Bronchial epithelial cell (primary cell): ENCODE measurements at places on chromosomes 13 and 19. TPM values are rescaled to one million over a fixed set of nuclear protein-coding genes. Genes with fewer than 3 reads are reported as not detected.

Gene ZNF724
- 0.79 and 1.9 TPM in 2 replicates for total RNA-seq

Gene BICRA
- total RNA-seq: 2.9 and 4.5 TPM in 2 replicates

Gene ADM5
- 0.13 and 0.53 TPM in 2 replicates for total RNA-seq

Gene ZNF493
- 9.5 and 53.6 TPM in 2 replicates for total RNA-seq

Gene ALG11
- total RNA-seq: 17.5 and 24.5 TPM in 2 replicates

Gene DCLK1
- total RNA-seq: under 0.01 and 0.13 TPM in 2 replicates

Gene VSIG10L
- total RNA-seq: 0.53 and 2.8 TPM in 2 replicates

Gene NBEA
- 0.53 and 1.2 TPM in 2 replicates for total RNA-seq

Gene FFAR3
- not detected in 2 replicates for total RNA-seq

Gene CYP2A7
- total RNA-seq: not detected in 2 replicates

Gene KCNN1
- total RNA-seq: not detected in 2 replicates

Gene CA11
- 2.4 and 4.4 TPM in 2 replicates for total RNA-seq

Gene DNM2
- total RNA-seq: 68.4 and 89.7 TPM in 2 replicates

Gene CATSPERD
- total RNA-seq: not detected in 2 replicates

Gene DAND5
- not detected in 2 replicates for total RNA-seq

Gene TMPRSS9
- total RNA-seq: not detected in 2 replicates

Gene GDF15
- total RNA-seq: 123 and 166 TPM in 2 replicates

Gene SMIM44
- not detected in 2 replicates for total RNA-seq
